ENCODE measurements at places on chromosomes 5 and 9. TPM values are rescaled to one million over a fixed set of nuclear protein-coding genes. Genes with fewer than 3 reads are reported as not detected.

- no peak for DNase-seq
Observed at GRCh38 chr5:132813599-132814502, 749 bp downstream of the SOWAHA start.

DNA sequence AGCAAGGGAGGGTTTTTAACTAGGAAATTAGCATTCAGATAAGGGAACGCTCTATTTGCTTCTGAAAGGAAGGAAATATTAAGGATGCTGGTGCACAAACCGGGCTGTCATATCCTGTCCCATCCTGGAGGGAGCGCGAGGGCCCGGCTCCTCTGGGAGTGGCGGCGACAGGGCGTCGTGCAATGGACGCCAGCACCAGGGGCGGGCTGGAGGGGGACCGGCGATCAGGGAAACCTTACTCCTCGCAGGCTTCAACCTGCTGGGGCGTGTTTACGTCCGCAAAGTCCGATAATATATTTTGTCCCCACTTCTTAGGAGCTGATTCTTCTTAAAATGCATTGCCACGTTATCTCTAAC, 197.1 kb upstream of the TBCA start:
- no peak for DNase-seq

- no peak for DNase-seq
Observed at GRCh38 chr9:119771341-119771740, 402.1 kb upstream of the BRINP1 start.

GRCh38 chr5:38670066-38670465, 113.6 kb upstream of the LIFR start:
- no peak for DNase-seq

SLC6A3 gene
- polyA plus RNA-seq: 4.4 TPM
